ENCODE measurements at places on chromosomes 16 and 17. TPM values are rescaled to one million over a fixed set of nuclear protein-coding genes. Genes with fewer than 3 reads are reported as not detected.

Gene TRIM47
- total RNA-seq: 21.2 TPM

Gene GLP2R
- total RNA-seq: not detected

Gene MPP2
- total RNA-seq: 3.0 TPM

Gene SYT17
- total RNA-seq: 0.12 TPM

Gene CBX2
- 0.23 TPM for total RNA-seq

Gene SLC5A10
- under 0.01 TPM for total RNA-seq

Gene RAB26
- total RNA-seq: 1.5 TPM

Gene CLEC19A
- total RNA-seq: not detected

Gene STAT3
- total RNA-seq: 81.7 TPM

Gene B4GALNT2
- total RNA-seq: not detected

Gene TLCD3A
- 18.9 TPM for total RNA-seq

Gene DPEP3
- total RNA-seq: not detected

Gene CACNA1G
- under 0.01 TPM for total RNA-seq

Gene COG8
- 22.9 TPM for total RNA-seq

Gene IL17C
- not detected for total RNA-seq

Gene OTOP3
- not detected for total RNA-seq

Gene ASGR2
- total RNA-seq: not detected

Gene SGSH
- total RNA-seq: 16.5 TPM

Gene CIBAR2
- total RNA-seq: 0.15 TPM

Gene CCNF
- 9.0 TPM for total RNA-seq

Gene ACSM3
- total RNA-seq: 0.90 TPM

Gene DNAI2
- not detected for total RNA-seq

Gene CTRL
- 0.38 TPM for total RNA-seq

Gene RCVRN
- not detected for total RNA-seq

Gene KCNG4
- total RNA-seq: not detected

Gene KRTAP4-5
- total RNA-seq: not detected

Gene KRT20
- total RNA-seq: not detected

Gene IL21R
- total RNA-seq: 1.9 TPM

Gene FAM20A
- total RNA-seq: 0.08 TPM

Gene OTOA
- not detected for total RNA-seq

Gene HS3ST3A1
- 0.38 TPM for total RNA-seq

Gene INCA1
- total RNA-seq: 1.1 TPM

Gene SDR42E2
- total RNA-seq: 0.08 TPM

Gene CRYM
- not detected for total RNA-seq

Gene PIK3R6
- total RNA-seq: not detected

Gene ATAD5
- total RNA-seq: 0.83 TPM

Measured in smooth muscle cell of the coronary artery (primary cell).